Pulmonary artery endothelial cell (primary cell): ENCODE measurements at places on chromosomes 16 and 17. TPM values are rescaled to one million over a fixed set of nuclear protein-coding genes. Genes with fewer than 3 reads are reported as not detected.

GRCh38 chr17:9444687-9445086, 130.9 kb downstream of the STX8 start:
- DNase-seq: no peak

LPO gene
- not detected in 2 replicates for total RNA-seq

GRCh38 chr17:64009571-64010402, 10.6 kb downstream of the ICAM2 start:
- no peak for DNase-seq

HOXB1 gene
- not detected in 2 replicates for total RNA-seq

WSCD1 gene
- 37.3 and 49.5 TPM in 2 replicates for total RNA-seq

DNA sequence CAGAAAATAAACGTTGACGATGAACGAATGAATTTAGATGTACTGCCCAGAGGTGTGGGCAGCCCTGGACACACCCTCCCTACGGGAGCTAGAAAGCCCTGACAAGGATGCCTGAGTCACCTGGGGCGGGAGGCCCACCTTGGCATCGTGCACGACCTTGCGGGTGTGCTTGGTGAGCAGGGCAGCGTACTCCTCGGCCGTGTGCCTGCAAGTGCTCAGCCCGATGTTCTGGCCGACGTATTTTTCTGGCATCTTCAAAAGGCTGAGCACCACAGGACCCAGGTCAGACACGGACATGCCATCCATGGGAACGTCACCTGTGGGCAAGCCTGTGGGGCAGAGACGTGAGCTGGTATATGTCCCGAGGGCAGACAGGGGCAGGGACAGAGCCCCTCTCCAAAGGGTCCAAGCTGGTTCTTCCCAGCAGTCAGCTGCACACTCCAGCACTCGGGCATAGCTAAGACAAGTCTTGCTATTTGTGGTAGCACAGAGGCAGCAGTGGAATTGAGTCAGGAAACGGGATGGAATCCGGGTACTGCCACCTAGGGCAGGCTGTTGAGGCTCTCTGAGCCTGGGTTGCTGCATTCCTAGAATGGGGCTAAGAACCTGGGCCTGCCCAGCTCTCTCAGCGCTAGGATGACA, 10.8 kb downstream of the NMRAL1 start:
- no peak for DNase-seq

DNA sequence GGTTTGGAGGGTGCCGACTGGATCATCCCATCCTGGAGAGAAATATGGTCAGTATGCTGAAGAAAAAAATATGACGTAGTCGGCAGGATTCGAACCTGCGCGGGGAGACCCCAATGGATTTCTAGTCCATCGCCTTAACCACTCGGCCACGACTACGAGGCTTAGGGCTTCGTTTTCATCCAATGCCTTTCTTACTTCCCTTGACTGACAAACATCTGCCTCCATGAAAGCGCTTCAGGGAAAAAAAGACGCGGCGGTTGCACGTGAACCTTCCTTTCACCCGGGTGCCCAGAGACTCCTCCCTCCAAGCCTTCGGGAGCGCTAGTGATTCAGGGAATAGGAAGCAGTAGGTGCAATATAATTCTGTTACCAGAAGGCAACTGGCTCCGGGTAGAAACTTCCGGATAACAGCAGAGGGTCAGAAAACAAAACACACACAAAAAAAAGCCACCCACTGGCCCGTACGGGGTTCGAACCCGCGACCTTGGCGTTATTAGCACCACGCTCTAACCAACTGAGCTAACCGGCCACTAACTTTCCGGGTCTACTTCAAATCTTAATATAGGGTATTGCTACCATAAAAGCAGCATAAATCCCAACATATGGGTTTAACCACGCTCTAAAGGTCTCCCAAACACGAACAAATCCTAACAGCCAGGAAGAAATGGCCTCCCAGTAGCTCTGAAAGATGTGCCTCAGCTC, 16.3 kb upstream of the AURKB start:
- peak; percentile 72 for DNase-seq

GRCh38 chr16:30786115-30786935, 680 bp downstream of the ZNF629 start:
- no peak for DNase-seq

ARL16 gene
- 16.5 and 43.3 TPM in 2 replicates for total RNA-seq

DNA sequence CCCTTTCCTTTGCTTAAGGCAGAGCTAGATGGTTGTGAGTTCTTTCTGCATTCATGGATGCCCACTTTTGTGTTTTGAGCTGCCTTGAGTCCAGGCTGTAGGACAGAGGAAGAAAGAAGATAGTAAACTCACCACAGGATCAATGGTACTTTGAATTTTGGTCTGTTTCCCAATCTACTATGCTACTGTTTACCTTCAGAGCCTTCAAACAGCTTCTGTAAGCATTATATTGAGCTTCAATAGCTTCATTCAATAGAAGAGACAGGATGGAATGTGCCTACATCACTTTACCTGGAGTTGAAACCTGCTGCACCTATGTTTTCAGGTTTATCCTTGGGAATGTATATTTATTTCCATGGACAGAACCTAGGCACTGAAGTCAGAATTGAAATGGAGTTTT, 397.9 kb upstream of the DYNLRB2 start:
- no peak for DNase-seq

- no peak for DNase-seq
Measured at GRCh38 chr17:12571606-12572005, 94.1 kb upstream of the MYOCD start.

DNA sequence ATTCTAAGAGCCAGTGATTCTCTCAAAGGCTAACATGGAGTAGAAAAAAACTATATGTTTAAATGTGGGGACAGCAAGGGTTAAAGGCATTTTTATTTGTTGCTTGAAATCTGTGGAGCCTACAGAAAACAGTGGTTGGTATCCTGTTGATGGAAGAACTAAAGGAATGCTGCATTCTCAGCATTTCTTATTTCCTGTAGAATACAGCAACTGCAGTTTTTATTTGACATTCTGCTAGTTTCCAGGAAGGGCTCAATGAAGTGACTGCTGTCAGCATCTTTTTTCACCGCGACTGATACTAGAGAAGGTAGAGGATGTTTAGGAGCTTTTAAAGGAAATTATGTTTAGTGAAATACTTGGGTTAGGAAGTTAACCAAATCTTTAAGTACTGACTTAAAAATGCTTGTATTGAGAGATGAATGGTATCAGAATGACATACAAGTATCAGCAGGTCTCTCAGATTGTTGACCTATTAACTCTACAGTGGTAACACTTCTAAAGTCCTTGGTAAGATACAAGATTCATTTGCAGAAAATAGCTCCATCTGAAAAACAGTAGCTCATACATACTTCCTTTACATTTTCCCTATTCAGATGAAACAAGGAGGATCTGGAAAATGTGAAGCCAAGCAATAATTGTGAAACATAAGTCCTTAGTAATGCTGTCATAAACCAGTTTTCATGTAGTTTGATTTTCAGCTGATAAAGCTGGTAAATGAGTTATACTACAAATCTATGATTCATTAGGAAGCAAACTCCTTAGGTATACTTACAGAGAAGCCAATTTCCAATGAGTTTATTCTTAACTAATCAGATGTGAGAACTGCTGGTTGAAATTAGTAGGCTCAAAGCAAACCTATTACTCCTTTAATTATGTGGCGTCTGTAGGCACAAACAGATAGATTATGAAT, 15.2 kb downstream of the CLTC start:
- no peak for DNase-seq

SLC5A11 gene
- not detected in 2 replicates for total RNA-seq

GRCh38 chr16:74291577-74292208, 4.9 kb upstream of the PSMD7 start:
- no peak for DNase-seq

DNA sequence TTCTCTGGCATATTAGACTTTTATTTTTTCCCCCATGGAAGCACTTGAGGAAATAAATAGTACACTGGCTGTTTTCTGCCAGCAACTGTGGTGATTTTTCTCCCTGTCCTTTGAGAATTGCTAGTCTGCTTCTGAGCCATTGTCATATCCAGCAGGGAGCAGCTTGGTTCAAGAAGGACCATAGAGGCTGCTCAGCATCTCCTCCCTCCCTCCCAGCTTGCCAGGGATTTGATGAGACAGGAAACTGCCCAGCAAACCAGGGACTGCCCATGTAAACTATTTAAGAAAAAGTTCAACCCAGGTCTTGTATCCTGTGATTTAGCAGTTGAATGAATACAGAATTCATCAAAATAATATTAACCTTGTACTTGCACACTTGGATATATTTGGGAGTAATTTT, 39.5 kb downstream of the CYB5B start:
- DNase-seq: no peak

HAP1 gene
- 0.07 and 0.18 TPM in 2 replicates for total RNA-seq

AURKB gene
- 34.4 and 60.2 TPM in 2 replicates for total RNA-seq

DNA sequence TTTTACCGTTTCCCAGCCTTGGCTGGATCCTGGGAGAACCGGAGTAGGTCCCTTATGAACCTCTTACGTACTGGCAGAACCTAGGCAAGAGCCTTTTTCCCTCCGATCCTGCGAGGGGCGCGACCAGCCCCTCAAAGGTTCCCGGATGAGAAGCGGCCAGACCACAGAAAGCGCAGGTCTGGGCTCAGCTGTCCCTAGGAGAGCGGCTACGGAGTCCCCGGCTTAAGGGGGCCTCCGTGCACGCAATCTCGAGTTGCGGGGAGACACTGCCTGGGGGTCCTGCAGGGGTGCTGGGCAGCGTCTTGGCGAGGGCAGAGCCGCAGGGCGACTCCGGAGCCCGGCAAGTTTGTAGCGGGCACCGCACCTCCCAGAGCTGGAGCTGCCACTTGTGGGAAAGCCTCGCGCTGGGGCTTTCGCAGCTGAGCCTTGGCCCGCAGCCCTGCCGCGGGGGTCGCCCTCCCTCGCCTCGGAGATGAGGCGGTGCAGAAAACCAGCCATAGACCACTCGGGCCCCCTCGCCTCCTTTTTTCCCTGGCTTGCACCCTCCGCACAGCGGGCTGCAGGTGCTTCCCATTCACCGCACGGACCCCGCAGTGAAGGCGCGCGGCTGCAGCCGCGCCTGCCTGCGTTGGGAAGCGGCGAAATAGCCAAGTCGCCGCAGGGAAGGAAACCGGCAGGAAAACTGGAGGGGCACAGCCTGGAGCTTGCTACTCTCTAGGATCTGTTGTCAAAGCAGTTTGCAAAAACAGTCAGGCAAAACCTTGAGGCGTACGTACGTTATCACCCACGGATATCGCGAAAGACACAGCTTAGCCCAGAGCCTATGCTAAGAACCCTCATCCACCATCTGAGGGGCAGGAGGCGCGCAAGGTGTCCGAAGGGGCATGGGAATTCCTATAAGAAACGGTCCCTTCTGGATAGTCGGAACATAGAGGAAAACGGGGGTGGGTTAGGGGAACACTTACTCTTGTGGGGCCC, 834 bp downstream of the CDH8 start:
- no peak for DNase-seq

MEIOC gene
- total RNA-seq: 0.07 TPM in 1 of 2 replicates, not detected in the other

RHBDF1 gene
- 24.9 and 26.2 TPM in 2 replicates for total RNA-seq

GRCh38 chr16:11251525-11252481, 4.2 kb downstream of the SOCS1 start:
- DNase-seq: no peak

GRCh38 chr16:56415875-56416274, 9.5 kb downstream of the AMFR start:
- no peak for DNase-seq

LLGL1 gene
- 35.4 and 36.4 TPM in 2 replicates for total RNA-seq

DNA sequence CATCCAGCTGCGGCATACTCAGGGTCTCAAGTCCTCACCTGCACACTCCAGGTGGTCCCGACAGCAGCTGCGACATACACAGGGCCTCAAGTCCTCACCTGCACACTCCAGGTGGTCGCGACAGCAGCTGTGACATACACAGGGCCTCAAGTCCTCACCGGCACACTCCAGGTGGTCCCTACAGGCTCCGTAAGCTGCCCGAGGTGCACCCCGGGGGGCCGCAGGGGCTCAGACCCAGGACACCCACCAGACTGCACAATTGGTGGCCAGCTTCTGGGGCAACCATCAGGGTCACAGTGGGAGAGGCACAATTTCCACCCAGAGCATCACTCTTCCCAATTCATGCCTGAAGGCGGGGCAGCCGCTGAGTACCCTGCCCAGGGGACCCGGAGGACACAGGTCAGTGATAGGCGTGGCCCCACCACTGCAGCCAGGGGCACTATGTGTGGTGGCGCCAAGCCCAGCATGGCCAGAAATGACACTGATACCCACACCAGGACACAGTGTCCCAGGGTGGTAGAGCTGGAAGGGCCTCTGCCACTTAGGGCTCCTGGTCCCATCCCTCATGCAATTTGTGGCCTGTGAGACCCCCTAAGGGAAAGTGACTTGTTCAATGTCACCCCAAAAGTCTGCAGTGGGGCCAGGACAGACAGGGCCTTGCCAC, 57.5 kb upstream of the ZNF469 start:
- DNase-seq: no peak

- DNase-seq: peak; percentile 11
Measured at GRCh38 chr17:31433091-31433790, 41.8 kb downstream of the RAB11FIP4 start.

DNA sequence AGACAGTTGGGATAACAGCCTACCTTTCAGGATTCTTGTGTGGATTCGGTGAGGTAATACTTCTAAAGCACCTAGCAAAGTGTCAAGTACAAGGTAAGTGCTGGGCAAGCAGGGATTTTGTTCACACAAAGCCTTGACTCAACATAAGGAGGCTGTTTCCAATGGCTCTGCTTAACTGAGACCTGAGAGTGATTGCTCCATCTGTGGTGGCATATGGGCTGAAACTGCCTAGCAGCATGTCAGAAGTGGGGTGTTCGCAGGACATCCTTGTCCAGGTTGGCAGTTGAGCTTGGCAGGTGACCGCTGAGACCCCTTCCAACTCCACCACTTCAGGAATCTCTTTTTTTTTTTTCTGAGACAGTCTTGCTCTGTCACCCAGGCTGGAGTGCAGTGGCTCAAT, 19.8 kb downstream of the IL4R start:
- DNase-seq: no peak

DNA sequence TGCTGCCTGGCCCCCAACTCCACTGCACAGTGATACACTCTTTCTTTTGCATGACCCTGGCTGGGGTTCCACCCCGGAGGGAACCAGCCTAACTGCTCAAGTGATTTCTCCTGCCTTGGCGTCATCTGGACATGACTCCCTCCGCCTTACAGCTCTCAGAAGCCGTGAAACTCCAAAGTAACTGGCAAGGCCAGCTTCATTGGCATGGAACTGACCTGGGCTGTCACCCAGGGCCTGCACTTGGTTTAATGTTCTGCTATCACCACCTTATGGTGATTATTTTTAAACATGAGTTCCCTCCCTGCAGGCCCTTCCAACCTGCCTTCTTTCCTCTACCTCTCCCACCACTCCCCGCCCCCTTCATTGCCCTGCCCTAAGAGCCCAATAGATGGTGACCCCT, 139.7 kb upstream of the CDH5 start:
- no peak for DNase-seq

GFAP gene
- 0.35 and 0.53 TPM in 2 replicates for total RNA-seq

GRCh38 chr16:22674832-22675191, 139.2 kb upstream of the HS3ST2 start:
- DNase-seq: no peak

- no peak for DNase-seq
Measured at GRCh38 chr16:78365366-78365765, 265.9 kb downstream of the WWOX start.

GRCh38 chr16:15907863-15908478, 19.6 kb upstream of the CEP20 start:
- no peak for DNase-seq

DNAH2 gene
- total RNA-seq: under 0.01 and 0.07 TPM in 2 replicates
